Right hindlimb (tissue), 1 donor: ENCODE measurements at places on chromosomes 13 and 19.

GRCh38 chr19:3140667-3141038 lies 4.8 kb downstream of the GNA15 start:
- no peak for DNase-seq

DNA sequence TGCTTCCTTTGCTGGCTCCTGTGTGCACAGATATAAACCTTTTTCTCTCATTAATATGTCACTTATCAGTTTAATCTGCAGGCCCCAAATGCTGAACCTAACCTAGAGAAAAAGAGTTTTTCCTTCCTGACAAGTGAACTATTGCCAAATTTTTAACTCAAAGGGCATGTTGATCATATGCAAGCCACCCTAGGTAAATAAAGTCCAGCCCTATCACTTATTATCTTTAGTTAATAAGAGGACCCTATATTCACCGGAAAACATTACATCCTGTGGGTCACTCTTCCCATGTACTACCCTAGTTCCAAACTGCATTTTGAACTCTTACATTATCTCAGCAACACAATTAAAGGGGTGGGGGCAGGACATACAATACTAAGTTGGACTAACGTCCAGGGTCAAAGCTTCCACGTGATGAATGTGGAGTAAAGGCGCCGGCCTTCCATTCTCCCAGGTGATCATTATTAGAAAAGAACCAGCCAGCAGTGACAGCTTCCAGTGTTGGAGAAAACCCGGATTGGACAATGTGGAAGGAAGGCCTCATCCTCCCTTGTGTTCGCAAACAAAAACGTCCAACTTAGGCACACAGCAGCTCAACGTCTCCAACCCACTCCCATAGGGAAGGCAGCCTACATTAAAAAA lies 86.6 kb downstream of the STK24 start:
- no peak for DNase-seq

DNA sequence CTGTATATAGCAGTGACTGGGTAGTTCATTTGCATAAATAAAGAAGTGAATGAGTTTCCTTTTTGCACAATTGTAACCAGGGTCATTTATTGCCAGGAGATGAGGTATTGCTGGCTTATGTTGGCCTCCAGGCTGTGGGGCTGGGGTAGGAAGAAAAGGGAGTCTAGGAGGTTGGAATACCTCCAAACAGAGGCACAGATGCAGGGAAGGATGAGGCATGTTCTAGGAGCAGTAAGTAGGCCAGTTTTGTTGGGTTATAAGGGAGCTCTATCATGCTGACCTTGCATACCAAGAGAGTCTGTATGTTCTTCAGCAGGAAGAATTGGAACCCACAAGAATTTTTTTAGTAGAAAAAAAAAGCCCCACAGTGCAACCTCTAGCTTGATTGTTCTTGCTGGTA lies 17.2 kb upstream of the CYSLTR2 start:
- no peak for DNase-seq

DNA sequence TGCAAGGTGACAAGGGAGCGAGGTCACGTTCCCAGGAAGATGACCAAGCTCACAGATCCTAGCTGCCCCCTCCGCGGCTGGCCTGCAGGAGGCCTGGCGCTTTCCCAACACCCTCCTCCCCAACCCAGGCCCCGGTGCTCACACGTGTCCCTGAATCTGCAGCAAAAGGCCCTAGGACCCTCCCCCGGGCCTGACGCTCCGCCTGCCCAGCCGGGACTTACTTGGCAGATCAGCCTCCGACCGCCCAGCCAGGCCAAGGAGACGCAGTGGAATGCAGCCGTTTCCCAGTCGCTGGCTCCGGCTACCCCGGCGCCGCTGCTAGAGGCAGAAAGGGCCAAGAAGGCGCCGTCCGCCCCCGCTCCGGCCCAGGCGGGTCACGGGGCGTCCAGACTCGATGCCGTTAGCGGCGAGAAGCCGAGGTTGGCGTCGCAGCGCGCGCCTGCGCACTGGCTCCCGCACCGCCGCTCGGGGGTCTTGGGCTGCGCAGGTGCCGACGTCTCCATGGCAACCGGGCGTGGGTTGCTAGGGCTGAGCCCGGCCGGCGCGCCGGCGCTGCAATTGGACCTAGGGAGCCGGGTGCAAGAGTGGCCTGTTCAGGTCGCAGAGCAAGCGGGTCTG lies at the start of gene PNMA8A:
TSS of gene PNMA8A (minus strand) at position 448 of the 618 bp plus-strand sequence. CDS start 528 bp downstream, outside the sequence.
- DNase-seq: peak; percentile 94

- peak; percentile 39 for DNase-seq
Observed at GRCh38 chr13:40192452-40192851, 474.0 kb downstream of the FOXO1 start.

GRCh38 chr19:47886010-47886559 lies at the start of gene SULT2A1:
Gene SULT2A1, minus strand, starts transcription at chr19:47886315. Its CDS starts 58 bp downstream, at chr19:47886257.
- no peak for DNase-seq

DNA sequence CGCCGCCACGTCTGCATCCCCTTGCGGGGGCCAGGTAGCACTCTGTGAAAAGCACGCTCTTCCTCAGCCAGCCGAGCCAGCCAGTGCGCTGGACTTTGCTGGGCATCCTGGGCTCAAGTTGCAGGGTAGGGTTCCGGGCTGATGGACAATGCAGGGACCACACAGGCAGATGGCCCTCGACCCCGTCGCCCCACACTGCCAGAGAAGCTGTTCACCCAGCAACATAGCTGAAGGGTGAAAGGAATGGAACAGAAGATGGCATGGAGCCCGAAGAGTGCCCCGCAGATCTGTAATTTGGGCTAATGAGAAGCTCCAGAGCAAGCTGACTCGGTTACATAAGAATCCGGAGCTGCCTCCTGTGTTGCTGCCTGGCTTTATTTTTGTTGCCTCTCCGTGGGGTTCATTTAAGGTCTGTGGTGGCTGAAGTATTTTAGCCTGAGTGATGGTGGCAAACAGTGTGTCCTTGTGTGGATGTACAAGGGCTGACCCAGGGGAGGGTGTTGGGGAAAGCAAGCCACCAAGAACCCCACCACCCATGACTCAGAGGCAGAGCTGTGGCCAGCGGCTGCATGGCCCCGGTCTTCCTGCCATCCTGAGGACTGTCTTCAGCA lies 105.8 kb downstream of the SOX1 start:
- DNase-seq: no peak

- peak; percentile 65 for DNase-seq
Observed at GRCh38 chr13:23321535-23322241, 111.8 kb downstream of the SACS start.

DNA sequence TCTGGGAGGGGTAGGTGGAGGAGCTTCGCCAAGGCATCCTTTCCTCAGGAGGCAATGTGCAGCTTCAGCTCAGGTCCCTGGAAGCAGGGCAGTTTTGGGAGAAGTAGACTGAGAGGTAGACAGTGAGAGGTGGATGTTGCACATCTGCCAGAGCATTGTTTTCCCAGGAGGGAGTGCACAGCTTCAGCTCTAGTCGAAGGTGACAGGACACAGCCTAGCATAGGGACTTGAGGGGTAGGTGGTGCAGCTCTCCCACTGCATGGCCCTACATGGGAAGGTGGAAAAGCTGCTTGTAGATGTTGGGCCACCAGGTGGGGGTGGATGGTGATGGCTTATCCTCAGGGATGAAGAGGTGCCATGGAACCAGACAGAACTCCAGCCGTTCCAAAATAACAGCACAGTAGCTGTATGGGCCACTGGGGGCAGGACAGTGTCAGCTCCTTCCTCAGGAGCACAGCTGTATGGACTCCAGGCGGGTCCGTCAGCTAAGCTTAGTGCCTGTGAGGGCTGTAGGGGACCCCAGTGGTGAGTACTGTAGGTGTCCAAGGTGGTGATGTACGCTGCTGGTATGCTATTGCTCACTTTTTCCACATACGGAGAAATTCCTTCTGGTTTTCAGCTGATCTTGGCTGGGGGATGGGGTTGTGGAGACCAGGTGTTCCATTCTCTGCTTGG lies 17.4 kb upstream of the ZNF543 start:
- no peak for DNase-seq

GRCh38 chr13:89052699-89053098 lies 1381.5 kb downstream of the SLITRK5 start:
- DNase-seq: no peak

GRCh38 chr19:56538254-56538760 lies 441 bp upstream of the ZFP28 start:
- DNase-seq: peak; percentile 95

DNA sequence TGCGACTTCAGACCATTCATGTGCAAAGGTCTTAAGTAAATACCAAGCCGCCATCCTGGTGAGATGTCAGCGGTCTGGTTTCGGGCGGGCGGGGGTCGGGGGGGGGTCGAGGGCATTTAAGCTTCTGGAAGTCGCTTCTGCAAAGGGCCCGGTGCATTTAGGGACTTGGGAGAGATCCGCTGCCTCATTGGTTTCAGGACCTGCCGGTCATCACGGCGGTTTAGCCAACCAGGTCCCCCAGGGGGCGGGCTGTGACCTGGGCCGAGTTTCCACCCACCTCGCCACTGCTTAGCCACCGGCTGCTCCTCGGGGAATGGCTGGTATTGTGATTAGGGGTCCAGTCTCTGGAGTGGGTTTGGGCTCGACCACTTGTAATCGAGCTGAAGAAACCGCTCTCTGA lies 7.8 kb downstream of the ANKLE1 start:
- DNase-seq: peak; percentile 68

GRCh38 chr13:109998684-109999533 lies 212.5 kb upstream of the IRS2 start:
- no peak for DNase-seq

GRCh38 chr13:83333614-83334388 lies 548.5 kb downstream of the SLITRK1 start:
- DNase-seq: no peak

GRCh38 chr19:42252365-42253244 lies 2.3 kb downstream of the ERF start:
- peak; percentile 82 for DNase-seq

DNA sequence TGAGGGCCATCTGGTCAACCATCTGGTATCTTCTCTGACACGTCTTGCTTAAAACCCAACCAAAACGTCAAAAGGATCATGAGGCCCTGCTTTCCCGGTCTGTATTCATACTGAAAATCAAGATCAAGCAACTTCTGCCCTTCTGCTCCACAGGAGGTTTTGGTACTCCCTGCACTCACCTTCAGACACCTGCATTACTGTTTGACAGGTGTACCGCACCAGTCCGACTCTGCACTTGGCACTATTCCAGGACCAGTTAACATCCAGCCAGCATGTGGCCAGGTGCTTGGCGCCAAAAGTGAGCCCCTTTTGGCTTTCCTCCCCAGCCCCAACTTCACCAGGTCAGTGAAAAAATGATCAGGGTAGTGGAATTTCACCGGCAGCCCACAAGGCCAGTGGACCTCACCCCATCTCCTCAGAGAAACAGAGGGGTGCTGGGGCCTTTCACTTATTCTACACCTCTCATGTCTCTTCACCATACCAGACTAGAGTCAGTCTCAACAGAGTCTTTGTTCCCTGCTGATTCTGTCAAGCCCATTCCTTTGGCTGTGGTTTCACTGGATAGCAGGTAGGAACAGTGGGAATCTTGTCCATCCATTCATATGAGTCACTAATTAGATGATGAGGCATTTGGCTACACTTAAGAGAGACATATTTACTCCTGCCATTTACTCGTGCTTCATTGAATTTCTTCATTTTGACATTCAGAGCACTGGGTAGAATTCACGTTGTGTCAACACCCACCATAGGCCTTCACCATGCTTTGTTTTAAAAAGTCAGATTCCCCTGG lies 85.3 kb downstream of the ZNF726 start:
- no peak for DNase-seq

- no peak for DNase-seq
Observed at GRCh38 chr13:74886502-74886901, 595.5 kb downstream of the TBC1D4 start.

- no peak for DNase-seq
Observed at GRCh38 chr13:29436721-29437280, 158.7 kb downstream of the SLC7A1 start.

DNA sequence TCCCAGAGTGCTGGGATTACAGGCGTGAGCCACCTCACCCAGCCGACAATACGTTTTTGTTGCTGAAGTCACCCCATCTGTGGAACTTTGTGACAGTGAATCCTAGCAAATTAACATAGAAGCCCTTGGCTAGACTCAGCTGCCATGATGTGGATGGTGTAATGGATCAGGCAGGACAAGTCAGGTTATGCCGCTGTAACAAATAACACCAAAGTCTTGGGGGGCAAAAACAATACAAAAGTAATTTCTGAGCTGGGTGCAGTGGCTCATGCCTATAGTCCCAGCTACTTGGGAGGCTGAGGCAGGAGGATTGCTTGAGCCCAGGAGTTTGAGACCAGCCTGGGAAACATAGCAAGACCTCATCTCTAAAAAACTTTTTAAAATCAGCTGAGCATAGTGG lies 29.3 kb downstream of the PNPLA6 start:
- DNase-seq: no peak

- no peak for DNase-seq
Observed at GRCh38 chr19:1523412-1524286, at the start of gene PLK5. Gene PLK5, plus strand, starts transcription at chr19:1524077. Its CDS starts 2,920 bp downstream, at chr19:1526997.

- DNase-seq: no peak
Observed at GRCh38 chr19:38616265-38616664, 1.5 kb downstream of the MAP4K1 start.

GRCh38 chr19:48674921-48675824 lies 2.4 kb upstream of the NTN5 start:
- peak; percentile 88 for DNase-seq

- peak; percentile 88 for DNase-seq
Observed at GRCh38 chr13:30616927-30617314, 799 bp upstream of the USPL1 start.

GRCh38 chr13:29524176-29524575 lies 71.3 kb downstream of the SLC7A1 start:
- no peak for DNase-seq
